Stimulated activated CD8-positive, alpha-beta memory T cell treated with anti-CD3 and anti-CD28 coated beads, Interleukin-7, amount 100 ng/mL, for 4 hours (primary cell): ENCODE measurements at places on chromosomes 6 and 20.

- DNase-seq, result no peak
These were observed 1.3 kb downstream of the RNF24 start for GRCh38 chr20:4014031-4014474.

GRCh38 chr6:156875062-156875461 lies 97.9 kb downstream of the ARID1B start:
- no peak for DNase-seq

GRCh38 chr20:24389686-24390085 lies 79.7 kb upstream of the SYNDIG1 start:
- DNase-seq, result peak; percentile 5

GRCh38 chr20:47981222-47981621 lies 195.9 kb upstream of the SULF2 start:
- no peak for DNase-seq

DNA sequence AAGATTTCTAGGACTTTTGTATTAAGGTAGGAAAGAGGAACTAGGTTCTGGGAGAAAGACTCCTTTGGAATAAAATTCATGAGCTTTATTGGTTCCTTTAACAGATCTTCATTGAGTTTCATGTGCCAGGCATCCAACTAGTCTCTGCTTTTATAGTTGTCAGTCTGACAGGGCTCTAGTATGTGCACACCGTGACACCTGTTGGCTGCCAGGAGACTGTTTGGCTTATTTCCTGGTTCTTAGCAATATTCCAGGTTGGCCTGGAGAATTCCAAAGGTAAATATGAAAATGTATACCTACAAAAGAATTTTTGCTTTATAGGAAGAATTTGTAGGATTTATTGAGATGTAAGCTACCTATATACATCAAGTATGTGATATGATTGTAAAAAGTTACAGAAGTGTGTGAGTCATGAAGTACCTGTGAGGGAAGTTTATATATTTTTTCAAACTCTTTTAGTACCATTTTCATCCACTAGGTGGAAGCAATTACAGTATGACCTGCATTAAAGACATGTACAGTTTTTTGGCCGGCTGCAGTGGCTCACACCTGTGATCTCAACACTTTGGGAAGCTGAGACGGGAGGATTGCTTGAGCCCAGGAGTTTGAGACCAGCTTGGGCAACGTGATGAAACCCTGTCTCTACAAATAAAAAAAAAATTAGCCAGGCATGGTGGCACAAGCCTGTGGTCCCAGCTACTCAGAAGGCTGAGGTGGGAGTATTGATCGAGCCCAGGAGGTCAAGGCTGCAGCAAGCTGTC lies 35.2 kb downstream of the NDUFAF5 start:
- no peak for DNase-seq

- no peak for DNase-seq
These were observed 196.1 kb downstream of the LRFN2 start for GRCh38 chr6:40391086-40391485.

DNA sequence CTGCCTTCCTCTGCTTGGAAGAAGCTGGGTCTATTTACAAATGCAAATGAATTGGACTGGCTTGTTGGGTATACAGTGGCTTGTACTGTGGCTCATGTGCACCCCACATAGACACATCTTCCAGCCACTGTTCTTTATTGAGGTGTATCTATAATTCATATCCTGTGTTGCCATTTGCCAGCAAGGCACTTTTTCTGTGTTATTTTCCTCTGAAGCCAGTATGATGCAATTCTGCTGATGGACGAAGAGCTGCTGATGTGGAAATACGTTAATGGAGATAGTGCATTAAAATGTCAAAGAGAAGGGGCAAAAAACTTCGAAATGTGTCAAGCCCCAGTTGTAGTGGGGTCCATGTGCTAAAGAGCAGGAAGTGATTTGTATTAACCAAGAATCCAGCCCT lies 167.5 kb downstream of the TMEM242 start:
- DNase-seq, result no peak

DNA sequence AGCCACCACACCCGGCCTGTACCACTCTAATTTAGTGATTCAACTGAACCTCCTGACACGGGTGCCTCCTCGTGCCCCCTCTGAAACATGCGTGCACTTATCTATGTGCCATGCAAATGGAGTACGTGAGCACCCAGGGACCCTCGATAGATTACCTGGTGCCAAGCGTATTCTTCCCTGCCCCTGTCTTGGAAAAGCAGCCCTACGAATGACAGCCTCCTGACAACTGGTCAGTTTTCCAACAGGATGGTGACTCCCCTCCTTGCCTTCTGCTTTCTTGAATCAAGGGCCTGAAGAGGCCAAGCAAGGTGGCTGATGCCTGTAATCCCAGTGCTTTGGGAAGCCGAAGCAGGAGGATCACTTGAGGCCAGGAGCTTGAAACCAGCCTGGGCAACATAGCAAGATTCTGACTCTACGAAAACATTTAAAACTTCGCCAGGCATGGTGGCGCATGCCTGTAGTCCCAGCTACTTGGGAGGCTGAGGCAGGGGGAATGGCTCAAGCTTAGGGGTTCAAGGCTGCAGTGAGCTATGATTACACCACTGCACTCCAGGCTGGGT lies 25.4 kb upstream of the SYNJ2 start:
- DNase-seq, result no peak

DNA sequence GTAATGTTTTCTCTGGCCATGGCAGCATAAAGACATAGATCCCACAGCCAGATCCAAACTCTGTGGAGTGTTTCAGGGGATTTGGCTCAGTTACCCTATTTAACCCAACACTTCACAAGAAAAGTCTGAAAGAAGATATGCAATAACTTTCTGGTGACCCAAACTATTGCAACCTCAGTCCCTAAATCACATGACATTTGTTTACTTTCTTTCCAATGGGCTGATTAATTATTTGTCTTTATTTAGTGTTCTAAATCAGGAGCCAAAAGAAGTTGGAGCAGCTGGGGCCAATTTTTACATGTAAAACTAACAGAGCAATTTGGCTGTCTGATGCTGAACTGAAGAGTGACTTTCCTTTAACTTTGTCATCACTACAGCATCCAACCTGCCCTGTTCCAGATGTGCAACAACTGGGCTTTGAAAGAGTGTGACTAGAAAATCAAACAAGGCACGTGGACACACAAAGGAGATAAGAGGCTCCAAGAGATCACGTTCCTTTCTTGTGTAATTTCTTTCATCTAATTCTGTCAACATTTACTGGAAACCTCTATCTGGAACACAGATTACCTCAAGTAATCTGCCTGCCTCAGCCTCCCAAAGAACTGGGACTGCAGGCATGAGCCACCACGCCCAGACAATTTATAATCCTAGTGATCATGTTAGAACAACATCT lies 90.8 kb downstream of the TRMT11 start:
- no peak for DNase-seq

DNA sequence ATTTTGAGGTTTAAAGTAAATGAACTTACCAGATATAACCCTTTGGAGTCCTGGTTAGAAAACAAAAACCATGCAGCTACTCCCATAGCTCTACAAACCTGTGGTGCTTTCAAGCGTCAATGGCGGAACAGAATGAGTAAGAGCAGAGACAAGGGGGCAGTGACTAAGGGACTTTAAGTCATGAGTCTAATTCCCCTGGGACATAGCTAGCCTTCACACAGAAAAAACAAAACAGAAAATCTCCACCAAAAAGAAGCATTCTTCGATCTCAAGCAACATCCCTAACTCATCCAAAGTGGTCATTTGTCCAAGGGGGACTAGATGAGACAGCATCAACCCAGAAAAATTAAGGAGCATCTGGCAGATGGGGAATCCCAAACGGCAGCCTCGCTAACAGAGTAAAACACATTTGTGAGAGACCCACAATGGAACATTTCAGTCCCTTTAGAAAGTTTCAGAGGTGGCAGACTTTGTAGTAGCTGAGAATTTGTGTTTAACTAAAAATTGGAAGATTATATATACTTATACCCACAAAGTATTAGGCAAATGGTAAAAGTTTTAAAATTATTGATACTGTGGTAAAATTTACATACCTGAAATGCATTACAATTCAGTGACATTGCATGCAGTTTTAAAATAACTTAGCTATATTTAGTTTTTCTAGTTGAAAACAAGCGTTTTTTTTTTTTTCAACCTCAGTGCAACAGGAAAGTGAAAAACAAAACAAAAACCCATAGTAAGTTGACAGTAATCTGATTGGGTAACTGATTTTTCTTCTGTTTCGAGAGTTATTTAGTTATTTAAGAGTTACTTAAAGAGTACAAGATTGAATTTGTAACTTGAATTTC lies 67.5 kb downstream of the KCNQ5 start:
- no peak for DNase-seq

GRCh38 chr20:57409672-57410397 lies 18.6 kb downstream of the RBM38 start:
- DNase-seq, result no peak

DNA sequence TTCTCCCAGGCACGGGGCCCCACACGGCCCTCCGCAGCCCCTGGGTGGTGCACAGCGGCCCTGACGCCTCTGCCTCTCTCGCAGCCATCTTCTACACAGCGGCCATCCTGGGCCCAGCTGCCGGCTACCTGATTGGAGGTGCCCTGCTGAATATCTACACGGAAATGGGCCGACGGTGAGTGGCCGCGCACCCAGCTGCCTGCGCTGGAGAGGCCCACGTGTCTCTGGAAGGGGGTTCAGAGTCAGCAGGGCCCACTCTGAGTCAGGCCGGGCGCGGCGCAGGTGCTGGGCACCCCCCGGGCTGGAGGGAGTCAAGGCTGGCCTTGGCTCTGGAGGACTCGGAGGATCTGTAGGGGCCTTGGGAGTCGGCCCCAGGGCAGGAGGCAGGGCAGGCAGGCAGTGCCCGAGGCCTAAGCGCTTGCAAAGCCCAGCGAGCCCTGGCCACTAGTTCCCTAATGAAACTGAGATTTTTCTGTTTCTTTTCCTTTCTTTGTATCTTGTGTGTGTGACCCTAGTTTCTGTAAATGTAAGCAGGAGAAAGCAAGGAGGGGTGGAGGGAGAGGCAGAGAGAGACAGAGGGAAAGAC lies 16.4 kb downstream of the SLCO4A1 start:
- no peak for DNase-seq

DNA sequence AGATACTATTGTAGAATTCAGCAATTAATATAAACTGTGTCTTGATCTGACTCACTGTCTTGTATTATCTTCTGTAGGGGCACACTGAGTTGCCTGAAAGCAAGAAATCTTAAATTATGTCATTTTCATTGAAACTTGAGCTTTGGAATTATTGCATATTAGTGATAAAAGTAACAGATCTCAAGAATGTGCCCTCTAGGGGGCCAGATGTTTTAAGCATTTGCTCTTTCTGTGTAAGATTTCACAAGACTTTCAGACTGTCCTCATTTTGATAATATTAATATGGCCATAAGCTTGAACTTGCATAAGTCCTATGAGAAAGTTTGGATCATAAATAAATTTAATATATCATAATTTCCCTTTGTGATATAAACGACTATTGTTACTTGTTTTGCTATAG lies 55.5 kb upstream of the MYO6 start:
- DNase-seq, result no peak

- DNase-seq, result no peak
These were observed 31.4 kb downstream of the FYN start for GRCh38 chr6:111841822-111842221.

DNA sequence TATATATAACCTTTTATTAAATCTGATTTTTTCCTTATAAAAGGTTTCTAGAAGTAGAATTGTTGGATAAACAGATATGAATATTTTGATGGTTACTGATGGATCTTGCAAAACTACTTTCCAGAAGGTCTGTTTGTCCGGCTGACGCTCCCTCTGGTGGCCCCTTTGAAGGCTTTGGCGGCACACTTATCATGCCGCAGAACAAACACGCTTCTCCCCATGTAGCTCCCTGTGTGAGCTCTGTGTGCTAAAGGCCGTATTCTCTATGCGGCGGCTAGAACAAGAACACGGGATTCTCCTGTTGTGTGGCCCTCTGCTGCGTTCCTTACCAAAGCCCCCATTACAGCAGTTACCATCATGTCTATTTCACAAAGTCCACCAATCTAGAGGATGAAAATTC lies 30.0 kb downstream of the PPP1R3G start:
- DNase-seq, result no peak

DNA sequence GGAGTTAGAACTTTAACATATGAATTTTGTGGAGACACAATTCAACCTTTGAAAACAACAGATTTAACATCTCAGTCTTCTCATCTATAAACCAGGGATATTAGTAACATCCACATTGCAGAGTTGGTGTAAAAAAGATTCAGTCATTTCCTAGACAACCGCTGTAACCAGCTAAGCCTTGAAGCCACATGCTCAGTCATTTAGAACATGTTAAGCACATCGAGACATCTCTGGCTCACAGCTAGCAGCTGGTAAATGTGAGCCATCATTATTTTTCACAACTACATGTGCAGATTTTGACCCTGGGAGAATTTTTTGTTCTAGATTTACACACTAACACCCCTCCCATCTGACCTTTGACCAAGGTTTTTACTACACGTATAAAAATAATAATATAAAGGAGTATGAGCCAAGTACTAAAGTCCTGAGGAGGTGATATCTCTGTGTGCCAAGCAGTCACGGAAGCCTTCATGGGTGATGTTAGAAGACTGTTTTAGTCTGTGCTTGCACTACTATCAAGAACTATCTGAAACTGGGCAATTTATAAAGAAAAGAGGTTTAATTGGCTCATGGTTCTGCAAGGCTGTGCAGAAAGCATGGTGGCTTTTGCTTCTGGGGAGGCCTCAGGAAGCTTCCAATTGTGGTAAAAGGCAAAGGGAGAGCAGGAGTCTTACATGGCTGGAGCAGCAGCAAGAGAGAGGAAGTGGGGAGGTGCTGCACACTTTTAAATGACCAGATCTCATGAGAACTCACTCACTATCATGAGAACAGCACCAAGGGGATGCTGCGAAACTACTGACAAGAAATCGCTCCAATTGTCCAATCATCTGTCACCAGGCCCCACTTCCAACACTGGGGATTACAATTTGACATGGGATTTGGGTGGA lies 48.7 kb upstream of the IL20RA start:
- DNase-seq, result no peak

GRCh38 chr6:12024216-12024615 lies 12.1 kb downstream of the HIVEP1 start:
- DNase-seq, result no peak

DNA sequence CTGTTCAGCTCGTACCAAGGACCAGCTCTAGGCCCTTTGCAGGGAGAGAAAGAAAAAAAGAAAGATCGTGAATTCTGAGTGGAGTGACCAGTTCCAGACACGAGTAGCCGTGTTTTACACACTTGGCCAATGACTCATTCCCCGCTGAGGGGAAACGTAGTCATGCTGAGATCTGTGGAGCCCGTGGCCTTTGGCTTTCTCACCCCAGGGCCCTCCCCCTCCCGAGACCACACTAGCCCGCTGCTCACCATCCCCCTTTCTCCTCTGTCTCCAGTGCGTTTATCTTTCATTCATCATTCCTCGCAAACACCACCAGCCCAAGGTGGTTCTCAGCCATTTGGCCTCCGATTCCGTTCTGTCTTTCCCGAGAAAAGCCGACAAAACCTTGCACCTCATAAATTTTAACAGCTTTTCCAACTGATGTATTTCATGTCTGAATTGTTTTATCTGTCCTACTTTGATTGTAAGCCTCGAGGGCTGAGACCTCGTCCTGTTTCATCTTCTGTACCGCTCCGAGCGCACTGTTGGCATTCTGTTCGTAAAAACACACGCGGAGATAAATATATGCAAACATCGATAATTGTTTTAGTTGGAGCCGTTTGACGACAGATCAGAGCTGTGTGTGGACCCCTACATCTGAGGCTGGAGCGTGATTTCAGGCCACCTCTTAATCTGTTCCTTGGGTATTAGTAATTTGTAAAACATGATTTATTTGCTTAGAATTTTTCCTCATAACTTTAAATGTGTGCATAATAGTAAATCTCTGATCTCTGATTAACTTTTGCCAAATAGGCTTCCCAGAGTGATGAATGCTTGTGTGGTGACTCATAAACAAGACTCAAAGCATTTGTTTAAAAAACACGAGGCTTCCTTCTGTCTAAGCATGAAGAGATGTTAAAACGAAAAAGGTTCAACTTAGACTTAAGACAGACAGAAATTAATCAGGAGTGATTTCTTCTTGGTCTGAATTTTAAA lies 336.6 kb downstream of the CDH4 start:
- no peak for DNase-seq
